ENCODE measurements at places on chromosomes 5 and 9.
A peak's percentile ranks its signal among the peaks of the same experiment; 100 is the strongest.

- no peak for DNase-seq
These were observed 90.6 kb downstream of the LMX1B start for GRCh38 chr9:126704157-126704891.

GRCh38 chr5:441996-442334, 1.0 kb upstream of the EXOC3 start:
- DNase-seq: no peak

DNA sequence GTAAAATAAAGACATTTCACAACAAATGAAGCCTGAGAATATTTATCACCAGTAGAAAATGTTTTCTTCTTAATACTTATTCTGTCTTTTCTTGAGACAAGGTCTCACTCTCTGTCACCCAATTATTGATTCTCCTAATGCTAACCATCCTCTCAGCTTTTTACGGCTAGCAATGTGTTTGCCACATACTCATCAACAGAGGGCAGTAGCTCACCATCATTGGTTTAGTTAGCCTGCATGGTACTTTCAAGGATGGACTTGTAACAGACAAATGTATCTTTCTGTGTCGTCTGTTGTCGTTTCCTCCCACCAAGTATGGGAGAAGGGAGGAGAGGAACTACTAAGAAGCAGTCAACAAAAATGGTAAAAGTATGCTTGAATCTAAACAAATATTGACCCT, 5.9 kb upstream of the ACO1 start:
- peak; percentile 85 for DNase-seq

DNA sequence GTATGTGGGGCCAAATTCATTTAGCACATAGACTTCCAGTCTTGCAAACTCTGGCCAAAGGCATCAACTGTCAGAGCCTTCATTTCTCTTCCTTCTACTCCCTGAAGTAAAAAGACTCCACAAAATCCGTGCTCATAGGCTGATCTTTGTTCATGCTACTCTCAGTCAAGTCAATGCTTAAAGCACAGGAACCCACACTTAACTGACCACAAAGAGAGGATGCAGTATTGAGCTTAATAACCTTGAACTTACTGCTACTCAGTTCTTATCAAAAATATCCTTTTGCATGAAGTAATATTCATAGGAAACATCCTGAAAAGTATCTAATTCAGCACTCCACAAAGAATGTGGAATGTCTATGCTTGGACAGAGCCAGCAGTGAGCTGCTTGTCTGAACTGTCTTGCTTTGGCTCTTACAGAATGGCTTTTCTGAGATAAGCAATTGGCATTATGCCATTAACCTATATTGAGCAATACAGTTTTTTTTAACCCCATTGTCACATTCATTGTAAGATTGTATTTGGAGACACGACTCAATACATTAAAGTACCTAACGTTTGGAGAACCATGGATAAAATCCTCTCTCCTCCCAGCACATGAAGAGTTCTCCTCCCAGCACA, 21.7 kb downstream of the LPAR1 start:
- no peak for DNase-seq

- DNase-seq: no peak
These were observed 144.1 kb downstream of the PLPPR1 start for GRCh38 chr9:101172616-101173015.

DNA sequence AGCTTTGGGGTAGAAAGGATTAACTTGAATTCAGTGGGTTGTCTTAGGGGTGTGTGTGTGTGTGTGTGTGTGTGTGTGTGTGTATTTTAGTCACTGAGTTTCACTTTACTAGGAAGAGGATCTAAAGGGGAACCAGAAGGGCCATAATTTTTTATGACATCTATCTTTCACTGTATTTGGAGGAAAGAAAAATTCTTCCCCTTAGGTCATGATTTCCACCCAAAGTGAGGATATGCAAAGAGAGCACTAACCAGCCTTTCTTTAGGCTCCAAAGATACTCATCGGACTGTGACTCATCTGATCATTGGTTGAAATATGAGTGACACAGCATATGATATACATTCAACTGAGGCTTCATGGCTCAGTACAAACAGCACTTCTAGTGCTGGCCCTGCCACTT, 75.2 kb upstream of the RASGRF2 start:
- no peak for DNase-seq

- DNase-seq: no peak
These were observed 10.1 kb upstream of the SEMA5A start for GRCh38 chr5:9555961-9556360.

- DNase-seq: no peak
These were observed 23.1 kb upstream of the ADRA1B start for GRCh38 chr5:159893040-159893695.

- no peak for DNase-seq
These were observed 28.8 kb downstream of the OR2K2 start for GRCh38 chr9:111301195-111301594.

DNA sequence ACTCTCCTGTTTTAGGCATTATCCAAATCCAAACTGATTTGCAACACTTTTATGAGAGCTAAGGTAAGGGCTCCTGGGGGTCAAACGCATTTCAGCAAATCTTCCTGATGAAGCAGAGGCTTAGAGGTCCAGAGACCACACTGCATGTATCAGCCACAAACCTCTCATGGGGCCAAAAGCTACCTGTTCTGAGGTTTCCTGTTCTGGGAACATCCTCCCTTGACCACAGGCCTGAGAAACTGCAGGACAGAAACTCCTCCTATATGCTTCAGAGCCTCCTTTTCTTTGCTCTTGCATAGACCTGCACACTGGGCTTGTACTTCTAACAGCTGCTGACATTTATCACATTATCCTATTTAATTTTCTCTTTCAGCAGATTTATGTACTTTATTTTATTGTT, 92.6 kb downstream of the OR2K2 start:
- no peak for DNase-seq

GRCh38 chr9:22512495-22512894, 65.9 kb downstream of the DMRTA1 start:
- peak; percentile 34 for DNase-seq

DNA sequence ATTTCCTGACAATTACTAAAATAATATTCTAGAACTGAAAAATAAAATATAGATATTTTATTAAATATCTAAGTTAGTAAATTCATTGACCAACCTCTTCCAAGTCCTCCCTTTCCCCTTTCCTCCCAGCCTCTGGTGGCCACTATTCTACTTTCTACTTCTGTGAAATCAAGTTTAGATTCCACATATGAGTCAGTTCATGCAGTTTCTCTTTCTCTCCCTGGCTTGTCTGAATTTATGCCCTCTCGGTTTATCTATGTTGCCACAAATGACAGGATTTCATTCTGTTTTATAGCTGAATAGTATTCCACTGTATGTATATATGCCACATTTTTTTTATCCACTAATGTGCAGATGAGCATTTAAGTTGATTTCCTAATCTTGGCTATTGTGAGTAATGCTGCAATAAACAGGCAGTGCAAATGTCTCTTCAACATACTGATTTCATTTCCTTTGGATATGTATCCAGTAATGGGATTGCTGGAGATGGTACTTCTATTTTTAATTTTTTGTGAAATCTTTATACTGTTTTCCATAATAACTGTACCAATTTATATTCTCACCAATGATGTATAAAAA, 52.3 kb downstream of the WDR36 start:
- no peak for DNase-seq

GRCh38 chr9:109828254-109828653, 48.3 kb downstream of the PALM2AKAP2 start:
- DNase-seq: no peak

GRCh38 chr5:132753135-132753987, 6.1 kb downstream of the CCNI2 start:
- no peak for DNase-seq

DNA sequence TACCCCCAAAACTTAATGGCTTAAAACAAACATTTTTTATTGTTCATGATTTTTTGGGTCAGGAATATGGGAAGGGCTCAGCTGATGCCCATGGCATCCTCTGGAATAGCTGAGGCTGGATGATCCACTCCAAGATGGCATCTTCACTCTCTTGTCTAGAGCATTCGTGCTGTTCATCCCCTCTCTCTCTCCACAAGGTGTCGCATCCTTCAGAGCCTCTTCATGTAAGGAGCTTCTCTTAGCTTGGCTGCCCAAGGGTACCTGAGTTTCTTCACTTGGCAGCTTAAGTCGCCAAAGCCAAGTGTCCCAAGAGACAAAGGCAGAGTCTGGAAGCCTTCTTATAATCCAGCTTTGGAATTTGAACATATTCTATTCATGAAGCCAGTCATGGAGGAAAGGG, 294.7 kb downstream of the CHSY3 start:
- DNase-seq: peak; percentile 40

DNA sequence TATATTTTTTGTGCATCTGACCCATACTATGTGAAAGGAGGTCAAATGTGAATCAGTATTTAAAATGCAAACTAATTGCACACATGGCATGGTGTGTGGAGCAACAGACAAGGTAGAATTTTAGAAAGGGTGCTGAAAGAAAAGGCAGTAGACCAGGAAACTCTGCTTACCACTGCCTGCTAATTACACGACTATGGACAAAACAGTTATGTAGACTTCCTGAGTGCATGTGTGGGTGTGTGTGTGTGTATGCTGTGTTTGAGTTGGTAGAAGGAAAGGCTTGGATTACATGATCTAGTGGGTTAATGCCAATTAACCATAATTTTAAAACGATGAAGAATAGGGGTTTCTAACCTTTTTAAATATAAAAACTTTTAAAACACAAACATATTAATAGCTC, 349.9 kb downstream of the SH3GL2 start:
- DNase-seq: no peak

- no peak for DNase-seq
These were observed 76.8 kb upstream of the NIPAL4 start for GRCh38 chr5:157382996-157383800.

- no peak for DNase-seq
These were observed 17.9 kb upstream of the SV2C start for GRCh38 chr5:76065258-76065657.

- DNase-seq: no peak
These were observed 517.0 kb downstream of the CCDC171 start for GRCh38 chr9:16069671-16070454.

GRCh38 chr5:124398460-124398859, 348.0 kb downstream of the ZNF608 start:
- DNase-seq: no peak

- no peak for DNase-seq
These were observed 109.2 kb downstream of the BASP1 start for GRCh38 chr5:17326600-17327037.

DNA sequence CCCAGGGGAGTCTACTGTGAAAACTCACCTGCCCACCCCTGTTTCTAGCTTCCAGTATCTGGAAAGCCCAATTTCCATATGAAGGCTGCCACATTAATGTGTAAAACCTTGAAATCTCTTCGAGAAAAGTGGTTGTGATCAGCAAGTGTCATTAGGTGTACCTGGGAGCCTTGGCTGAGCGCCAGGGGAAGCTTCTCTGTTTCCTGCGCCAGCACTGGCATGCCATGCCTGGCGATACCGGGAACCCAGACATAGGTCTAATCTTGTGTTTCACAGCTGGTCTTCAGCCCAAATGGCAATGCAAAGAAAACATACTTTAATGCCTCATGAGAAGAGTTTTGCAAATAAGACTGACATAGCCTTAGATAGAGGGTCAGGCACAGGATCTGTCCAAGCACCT, 101.6 kb downstream of the TENT4A start:
- DNase-seq: no peak

DNA sequence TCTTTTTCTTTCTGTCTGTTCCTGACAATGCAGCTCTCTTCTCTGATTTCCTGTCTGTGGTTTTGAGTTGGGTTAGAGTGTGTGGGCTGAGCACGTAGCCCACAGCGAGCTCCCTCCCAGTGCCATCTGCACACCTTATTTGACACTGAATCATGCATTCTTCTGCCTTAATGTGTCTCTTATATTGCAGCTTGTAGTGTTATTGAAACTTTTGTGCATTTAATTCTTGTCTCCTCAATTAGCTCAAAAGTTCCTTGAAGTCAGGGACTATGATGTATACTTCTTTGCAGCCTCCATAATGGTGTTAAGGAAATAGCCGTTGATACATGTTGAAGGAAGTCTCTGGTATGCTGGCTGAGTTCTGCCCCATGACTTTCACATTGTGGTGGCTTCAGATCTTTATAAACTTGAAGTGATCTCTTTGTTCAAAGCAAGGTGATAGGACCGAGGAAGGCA, 576.2 kb upstream of the CLINT1 start:
- peak; percentile 66 for DNase-seq

DNA sequence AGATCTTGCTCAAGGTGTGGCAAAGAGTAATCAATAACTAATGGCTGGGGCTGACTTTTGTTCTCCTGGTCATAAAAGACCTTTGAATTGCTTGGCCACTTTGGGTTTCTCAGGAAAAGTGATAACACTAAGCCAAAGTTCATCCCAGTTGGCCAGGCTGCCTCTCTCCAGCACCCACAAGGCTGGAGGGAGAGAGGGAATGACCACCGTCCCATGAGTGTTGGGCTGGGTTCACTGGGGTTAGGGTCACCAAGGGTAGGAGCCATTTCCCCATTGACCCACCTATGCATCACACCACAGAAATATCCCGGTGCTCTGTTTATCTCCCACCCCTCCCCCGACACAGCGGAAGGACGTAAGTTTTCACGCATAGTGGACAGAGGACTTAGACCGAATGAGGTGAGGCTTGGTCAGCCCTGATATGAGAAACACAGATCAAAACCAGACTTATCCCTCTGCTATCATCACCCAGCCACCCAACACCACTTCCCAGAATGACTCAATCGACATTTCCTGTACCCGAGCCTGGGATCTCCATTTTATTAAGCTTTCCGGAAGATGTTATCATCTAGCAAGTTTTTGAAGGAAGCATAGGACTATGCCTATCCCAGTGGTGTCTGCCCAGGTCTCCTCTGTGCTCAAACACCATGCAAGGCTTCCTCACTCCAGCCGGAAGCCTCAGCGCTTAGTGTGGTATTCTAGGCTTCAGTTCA, 27.0 kb upstream of the PPARGC1B start:
- DNase-seq: no peak

- DNase-seq: no peak
These were observed 26.7 kb downstream of the SRFBP1 start for GRCh38 chr5:121988488-121988887.

- DNase-seq: no peak
These were observed 42.5 kb downstream of the GTF3C4 start for GRCh38 chr9:132712753-132713152.

- DNase-seq: no peak
These were observed 424 bp downstream of the INSYN2B start for GRCh38 chr5:169979871-169980270.

DNA sequence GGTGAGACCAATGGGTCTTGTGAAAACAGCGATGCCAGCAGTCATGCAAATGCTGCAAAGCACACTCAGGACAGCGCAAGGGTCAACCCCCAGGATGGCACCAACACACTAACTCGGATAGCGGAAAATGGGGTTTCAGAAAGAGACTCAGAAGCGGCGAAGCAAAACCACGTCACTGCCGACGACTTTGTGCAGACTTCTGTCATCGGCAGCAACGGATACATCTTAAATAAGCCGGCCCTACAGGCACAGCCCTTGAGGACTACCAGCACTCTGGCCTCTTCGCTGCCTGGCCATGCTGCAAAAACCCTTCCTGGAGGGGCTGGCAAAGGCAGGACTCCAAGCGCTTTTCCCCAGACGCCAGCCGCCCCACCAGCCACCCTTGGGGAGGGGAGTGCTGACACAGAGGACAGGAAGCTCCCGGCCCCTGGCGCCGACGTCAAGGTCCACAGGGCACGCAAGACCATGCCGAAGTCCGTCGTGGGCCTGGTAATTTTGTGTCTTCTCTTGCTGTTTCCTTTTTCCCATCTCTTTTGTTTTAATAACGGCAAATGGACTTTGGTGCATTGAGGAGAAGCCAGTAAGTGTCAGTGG, 98.0 kb downstream of the EHMT1 start:
- DNase-seq: no peak

GRCh38 chr9:137499858-137500661, 40.9 kb upstream of the NSMF start:
- no peak for DNase-seq

- peak; percentile 58 for DNase-seq
These were observed 629 bp downstream of the CCNH start for GRCh38 chr5:87411973-87412629.

GRCh38 chr5:61010467-61011454, 65.8 kb downstream of the NDUFAF2 start:
- no peak for DNase-seq

All from NAMALWA (cell line).